ENCODE measurements at places on chromosomes 4 and X. TPM values are rescaled to one million over a fixed set of nuclear protein-coding genes. Genes with fewer than 3 reads are reported as not detected.

- DNase-seq, result no peak
Observed at GRCh38 chr4:54169176-54169575, 59.9 kb upstream of the PDGFRA start.

- DNase-seq, result no peak
Observed at GRCh38 chr4:53559021-53559620, 32.2 kb downstream of the LNX1 start.

GRCh38 chr4:60443796-60444195, 756.3 kb upstream of the ADGRL3 start:
- DNase-seq, result no peak

DNA sequence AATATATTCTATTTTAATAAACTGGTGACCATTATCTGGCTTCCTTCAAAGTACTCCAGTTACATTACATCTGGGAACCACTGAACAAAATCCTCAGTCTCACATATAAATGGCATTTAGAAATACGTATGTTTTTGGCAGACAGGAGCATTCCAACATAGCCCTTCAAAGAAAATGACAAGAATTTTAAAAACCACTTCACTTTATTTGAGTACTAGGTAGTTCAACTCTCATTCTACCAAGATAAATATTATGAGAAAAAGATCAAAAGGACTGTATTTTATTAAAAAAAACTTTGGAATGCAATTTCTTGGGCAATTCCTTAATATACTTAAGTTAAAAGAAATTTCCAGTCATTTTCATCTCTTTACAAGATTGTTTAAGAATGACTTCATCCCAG, 17.6 kb downstream of the TNIP3 start:
- DNase-seq, result no peak

GRCh38 chr4:87077914-87078585, 142.4 kb downstream of the KLHL8 start:
- DNase-seq, result no peak

DNA sequence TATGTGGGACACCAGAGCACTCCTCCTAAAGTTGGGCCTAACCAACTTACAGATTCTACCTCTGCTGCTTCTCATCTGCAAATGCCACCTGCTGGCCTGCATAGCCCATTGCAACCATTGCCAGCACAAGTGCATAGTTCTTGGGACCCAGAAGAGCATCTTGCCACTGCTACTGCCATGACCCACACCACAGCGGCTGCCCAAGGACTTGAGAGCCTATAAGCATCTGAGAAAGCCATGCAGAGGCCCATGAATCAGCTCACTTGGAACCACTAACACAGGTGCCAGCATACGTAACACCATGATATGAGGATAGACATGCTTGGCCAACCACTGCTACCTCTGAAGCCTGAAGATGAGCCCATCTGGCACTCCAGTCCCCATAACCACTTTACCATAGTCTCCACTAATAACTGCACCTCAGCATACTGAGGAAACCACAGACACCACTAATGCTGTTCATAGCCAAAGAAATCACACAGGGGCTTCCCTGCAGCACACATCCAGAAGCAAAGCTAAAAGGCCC, 258.1 kb upstream of the AGTR2 start:
- DNase-seq, result no peak

DNA sequence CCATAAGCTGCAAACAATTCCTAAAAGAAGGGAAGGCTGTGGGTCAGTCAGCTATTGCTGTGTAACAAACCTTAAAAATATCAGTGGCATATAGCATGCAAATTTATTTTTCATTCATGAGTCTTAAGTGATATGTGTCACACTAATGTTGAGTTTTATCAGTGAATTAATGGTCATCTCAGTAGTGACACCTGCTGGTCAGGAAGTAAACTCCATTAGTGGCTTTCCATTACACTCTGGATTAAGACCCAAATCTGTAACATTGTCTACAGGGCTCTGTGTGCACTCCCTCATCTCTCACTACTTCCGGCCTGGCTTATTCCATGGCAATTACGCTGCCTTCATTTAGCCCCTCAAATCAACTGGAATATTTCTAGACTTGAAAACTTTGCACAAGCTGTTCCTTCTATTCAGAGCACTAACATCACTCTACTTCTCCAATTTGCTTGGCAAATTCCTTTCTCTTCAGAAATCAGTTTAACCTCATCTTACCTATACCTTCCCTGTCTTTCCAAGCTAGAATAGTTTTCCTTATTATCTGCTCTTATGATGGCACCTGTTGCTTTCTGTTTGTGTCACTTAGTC, 217.3 kb upstream of the TAPT1 start:
- DNase-seq, result no peak

GRCh38 chr4:15515106-15515505, 45.4 kb downstream of the CC2D2A start:
- DNase-seq, result no peak

F9 gene
- total RNA-seq, result not detected

Data from left lung (tissue), 14 donors.